ENCODE measurements at places on chromosomes 7 and 10.

DNA sequence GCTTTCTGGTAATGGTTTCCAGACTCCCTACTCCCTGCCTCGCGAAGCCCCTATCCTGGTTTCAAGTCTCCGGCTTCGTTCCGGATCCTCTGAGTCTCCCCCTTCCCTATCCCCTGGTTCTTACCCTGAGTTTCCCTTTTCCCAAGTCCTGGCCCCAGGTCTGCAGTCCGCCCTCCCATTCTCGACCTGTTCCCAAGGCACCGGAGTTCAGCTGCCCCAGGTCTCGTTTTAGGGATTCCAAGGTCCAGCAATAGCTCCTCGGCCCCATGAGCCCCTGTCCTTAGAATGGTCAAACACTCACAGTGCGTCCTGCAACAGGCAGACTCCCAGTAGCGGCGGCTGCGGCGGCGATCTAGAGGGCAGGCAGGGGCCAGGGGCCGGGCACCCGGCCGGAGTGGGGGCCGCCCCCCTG is 274 bp downstream of the PITX3 start:
- DNase-seq, result no peak

GRCh38 chr10:102367441-102367840 is 28.1 kb upstream of the NFKB2 start:
- no peak for DNase-seq

DNA sequence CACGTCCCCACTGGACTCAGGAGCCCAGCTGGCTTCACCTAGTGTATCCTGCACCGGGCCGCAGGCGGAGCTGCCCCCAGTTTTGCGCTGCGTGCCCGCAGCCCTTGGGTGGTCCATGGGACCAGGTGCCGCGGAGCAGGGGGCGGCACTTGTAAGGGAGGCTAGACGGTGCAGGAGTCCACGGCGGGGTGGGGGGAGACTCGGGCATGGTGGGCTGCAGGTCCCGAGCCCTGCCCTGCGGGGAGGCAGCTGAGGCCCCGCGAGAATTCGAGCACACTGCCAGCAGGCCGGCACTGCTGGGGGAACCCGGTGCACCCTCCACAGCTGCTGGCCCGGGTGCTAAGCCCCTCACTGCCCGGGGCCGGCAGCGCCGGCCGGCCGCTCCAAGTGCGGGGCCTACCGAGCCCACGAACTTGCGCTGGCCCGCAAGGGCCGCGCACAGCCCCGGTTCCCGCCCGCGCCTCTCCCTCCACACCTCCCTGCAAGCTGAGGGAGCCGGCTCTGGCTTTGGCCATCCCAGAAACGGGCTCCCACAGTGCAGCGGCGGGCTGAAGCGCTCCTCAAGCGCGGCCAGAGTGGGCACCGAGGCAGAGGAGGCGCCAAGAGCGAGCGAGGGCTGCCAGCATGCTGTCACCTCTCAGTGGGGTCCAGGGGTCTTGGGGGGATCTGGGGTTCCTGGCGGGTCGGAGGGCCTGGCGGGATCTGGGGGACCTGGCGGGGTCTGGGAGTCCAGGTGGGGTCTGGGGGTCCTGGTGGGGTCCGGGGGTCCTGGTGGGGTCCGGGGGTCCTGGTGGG is 81.4 kb downstream of the VIPR2 start:
- DNase-seq, result no peak

- no peak for DNase-seq
These were observed 124.0 kb downstream of the AOAH start for GRCh38 chr7:36600314-36600682.

- no peak for DNase-seq
These were observed 104.2 kb downstream of the DNAJB6 start for GRCh38 chr7:157441023-157441399.

GRCh38 chr10:83678850-83679249 is 460.5 kb upstream of the GHITM start:
- no peak for DNase-seq

GRCh38 chr7:132250480-132251326 is 325.6 kb downstream of the PLXNA4 start:
- DNase-seq, result no peak

GRCh38 chr7:91066627-91067026 is 197.6 kb upstream of the FZD1 start:
- no peak for DNase-seq

- no peak for DNase-seq
These were observed 4.3 kb upstream of the PIK3AP1 start for GRCh38 chr10:96724621-96725020.

DNA sequence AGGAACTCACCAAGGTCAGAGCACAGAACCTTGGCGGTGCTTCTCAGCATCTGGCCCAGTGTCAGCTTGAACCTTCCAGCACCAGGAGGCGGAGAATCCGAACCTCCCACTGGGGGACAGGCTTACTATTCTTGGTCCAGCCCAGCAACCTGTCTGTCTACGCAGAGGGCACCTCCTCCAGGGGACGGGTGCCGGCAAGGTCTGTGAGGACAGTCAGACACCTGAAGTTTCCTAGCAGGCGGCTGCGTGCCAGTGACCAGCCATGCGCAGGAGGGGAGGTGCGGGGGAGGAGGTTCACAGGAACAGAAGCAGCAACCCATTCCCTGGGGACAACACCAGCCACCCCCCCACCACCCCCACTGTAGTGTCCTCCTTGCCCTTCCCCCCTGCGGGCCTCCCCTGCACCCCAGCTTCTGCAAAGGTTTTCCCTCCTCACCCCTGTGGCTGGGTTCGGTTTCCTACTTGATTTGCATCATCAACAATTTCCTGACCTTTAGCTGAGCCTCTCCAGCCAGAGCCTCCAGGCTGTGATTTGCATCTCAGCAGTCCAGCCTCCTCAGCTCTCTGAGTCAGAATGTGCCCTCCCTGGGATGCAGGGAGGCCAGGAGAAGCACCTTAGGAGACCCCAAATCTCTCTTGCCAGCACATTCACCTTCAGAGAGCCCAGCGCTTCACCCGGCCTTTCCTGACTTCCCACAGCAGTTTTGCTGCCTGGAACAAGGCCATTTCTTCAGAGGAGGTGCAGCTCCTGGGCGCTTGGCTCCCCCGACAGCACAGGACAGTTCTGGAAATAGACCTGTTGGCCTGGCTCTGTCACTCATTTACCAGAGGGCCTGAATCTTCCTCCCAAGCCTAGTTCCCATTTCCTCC is 107.5 kb upstream of the NPS start:
- DNase-seq, result no peak

GRCh38 chr7:20737840-20738448 is 48.7 kb downstream of the SP8 start:
- no peak for DNase-seq

DNA sequence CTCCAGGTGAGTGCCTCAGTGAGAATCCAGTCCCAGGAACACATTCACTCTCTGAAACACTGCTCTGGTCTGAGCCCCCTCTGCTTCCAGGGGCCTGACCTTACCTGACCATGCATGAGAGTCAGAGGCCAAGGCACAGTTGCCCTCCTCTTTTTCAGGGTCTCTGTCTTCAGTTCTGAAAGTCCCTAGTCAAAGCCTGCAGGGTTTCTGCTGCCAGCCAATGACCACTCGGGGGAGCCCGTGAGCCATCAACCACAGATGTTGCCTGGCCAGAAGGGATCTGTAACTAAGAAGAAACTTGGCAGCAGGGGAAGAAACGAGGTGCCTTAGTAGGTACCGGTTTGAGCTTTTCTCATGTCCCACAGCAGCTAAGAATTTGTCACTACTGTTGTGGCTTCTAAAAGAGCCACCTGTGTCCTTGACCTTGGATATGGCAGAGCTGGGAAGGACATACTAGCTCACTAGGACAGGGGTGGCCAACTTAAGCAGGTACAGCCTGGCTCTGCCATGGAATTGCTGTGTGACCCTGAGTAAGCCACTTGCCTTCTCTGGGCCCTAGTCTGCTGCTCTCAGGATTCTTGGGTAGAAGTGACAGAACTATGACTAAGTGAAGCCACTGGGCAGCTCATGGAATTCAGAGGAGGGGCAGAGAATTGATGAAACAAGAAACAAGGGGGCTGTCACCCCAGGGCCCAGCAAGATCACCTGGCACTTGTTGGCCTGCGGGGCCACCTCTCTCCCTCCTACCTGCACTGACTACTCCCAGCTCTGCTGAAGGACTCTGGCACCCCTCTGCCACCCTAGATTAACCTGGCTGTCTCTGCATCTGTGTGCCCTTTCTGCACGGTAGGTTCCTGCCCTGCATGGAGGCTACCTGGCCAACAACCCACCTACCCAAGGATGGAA is 83.8 kb upstream of the GPR26 start:
- peak; percentile 34 for DNase-seq

DNA sequence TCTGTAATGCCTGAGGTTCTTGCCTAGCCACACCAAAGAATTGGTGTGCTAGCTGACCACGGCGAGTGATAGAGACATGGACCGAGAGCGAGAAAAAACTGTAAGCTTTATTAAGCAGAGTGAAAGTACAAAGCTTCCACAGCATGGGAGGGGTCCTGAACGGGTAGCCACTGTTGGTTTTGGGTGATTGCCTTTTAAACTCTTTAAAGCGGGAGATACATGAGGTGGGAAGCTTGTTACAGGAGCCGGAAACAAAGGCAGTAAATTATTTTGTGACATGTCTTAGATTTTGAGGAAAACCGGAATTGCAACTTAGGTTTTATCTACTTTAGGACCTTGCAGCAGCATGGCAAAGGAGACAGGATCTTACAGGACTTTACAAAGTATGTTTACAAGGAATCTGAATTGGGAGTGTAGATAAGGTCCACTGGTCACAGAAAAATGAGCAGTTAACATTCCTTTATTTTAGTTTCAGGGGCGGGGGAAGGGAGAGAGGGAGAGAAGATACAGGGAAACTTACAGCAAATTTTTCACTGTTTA is 252.7 kb upstream of the MBL2 start:
- no peak for DNase-seq

- no peak for DNase-seq
These were observed 3.1 kb upstream of the ANTXRL start for GRCh38 chr10:46283580-46284285.

- no peak for DNase-seq
These were observed 101.6 kb upstream of the EEPD1 start for GRCh38 chr7:36051501-36051900.

- DNase-seq, result no peak
These were observed 328.6 kb downstream of the SUGCT start for GRCh38 chr7:40463446-40463845.

DNA sequence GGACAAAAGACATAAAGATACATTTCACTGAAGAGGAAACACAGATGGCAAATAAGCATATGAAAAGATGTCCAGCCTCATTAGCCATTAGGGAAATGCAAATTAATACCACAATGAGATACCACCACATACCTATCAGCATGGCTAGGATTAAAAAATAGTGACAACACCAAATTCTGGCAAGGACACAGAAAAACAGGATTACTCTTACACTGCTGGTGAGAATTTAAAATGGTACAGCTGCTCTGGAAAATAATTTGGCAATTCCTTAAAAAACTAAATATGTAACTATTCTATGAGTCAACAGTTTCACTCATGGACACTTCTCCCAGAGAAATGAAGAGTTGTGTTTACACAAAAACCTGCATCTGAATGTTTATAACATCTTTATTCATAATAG is 121.1 kb downstream of the C10orf90 start:
- DNase-seq, result no peak

- no peak for DNase-seq
These were observed 94.1 kb downstream of the NOC3L start for GRCh38 chr10:94268652-94269051.

- DNase-seq, result no peak
These were observed 337.5 kb upstream of the KCND2 start for GRCh38 chr7:119935418-119936025.

DNA sequence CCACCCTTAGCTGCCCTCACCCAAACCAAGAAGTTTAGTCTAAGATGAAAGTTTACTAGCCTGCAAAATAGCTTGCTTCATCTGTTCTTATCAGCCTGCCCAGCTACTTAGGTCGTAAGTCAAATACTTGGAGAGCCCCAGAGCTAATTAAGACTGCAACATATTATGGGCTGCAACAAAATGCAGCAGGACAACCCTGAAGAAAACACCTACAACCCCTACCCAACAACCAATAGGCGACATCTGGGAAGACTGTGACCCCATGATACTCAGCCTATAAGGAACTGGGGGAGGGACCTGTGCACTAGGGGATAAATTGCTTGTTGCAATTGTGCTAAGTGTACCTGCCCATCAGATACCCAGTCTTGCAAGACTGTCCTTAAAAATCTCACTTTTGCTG is 64.1 kb downstream of the LYZL2 start:
- DNase-seq, result no peak

DNA sequence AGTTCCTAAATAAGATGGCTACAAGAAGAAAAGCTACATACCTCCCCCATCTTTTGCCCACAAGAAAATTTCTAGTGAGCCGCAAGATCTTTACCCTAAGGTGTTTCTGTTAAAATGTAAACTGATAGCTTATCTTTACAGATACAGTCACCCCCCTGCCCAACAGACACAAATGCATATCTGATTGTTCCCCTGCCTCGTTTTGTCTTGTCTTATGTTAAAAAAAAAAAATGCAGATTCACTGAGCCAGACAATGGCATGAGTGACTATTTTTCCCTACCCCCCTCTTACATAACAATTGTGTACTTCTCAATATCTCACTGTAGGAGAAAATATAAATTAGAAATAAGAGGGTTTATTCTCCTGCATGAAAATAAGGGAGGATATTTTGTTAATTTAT is 8.5 kb downstream of the ZNF138 start:
- no peak for DNase-seq

- DNase-seq, result no peak
These were observed 238.6 kb downstream of the EBF3 start for GRCh38 chr10:129725482-129725881.

DNA sequence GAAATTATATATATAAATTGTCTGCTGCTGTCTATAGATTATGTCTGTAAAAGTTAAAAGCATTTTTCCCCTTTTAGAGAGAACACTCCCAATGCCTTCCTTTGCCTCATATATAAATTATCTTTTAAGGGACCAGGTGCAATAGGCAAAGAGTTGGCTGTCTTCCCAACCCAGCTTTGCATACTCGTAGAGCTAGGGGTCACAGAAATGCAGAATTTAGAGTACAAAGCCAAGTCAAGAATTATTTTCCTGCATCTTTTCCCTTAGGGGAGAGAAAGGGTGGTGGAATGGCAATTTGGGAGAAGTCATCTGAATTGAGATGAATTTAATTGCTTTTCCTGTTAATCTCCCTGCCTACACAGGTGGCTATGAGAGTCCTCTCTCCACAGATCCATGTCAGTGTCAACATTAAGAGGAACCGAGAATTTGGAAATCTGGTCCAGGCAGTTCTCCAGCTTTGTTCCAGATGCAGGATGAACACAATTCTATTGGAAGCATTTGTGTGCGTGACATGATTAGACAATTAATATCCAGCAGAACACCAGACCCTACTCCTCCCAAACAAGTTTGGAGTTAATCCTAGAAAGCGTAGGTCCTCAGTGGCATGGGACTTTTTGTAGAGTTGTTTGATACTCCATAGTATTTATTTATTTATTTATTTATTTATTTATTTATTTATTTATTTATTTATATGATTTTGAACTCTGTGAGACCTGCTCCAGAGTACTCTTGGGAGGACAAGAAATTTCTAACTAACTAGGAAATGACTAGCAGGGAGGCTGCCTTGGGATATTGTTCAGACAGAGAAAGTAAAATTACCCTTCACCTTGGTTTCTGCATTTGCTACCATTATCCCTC is 80.3 kb upstream of the SKAP2 start:
- DNase-seq, result no peak

- DNase-seq, result no peak
These were observed 129.7 kb downstream of the PLCE1 start for GRCh38 chr10:94123258-94123995.

GRCh38 chr7:69922026-69922803 is 323.9 kb downstream of the AUTS2 start:
- no peak for DNase-seq
